Kidney tubule cell (primary cell): ENCODE measurements at places on chromosomes 13 and 19.
A peak's percentile ranks its signal among the peaks of the same experiment; 100 is the strongest.

DNA sequence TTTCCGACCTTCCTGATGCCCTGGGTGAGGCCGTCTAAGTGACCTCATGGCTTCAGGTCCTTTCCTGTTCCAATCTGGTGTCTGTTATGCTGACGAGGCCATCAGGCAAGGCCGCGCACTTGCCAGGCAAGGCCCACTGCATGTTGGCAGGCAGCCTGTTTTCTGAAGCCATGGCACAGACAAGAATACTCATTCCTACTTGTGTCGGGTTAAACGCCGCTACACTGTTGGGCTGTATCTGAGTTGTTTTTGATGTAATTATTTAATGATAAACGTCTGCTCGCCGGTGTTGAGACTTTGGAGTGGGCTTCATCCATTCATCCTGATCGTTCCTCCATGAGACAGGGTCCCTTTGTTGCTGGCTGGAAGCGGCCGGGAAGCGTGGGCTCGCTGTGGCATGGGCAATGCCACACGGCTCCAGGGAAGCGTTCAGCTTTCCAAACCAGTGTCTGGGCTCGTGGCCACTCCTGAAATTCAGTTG is 92.1 kb downstream of the ATP11A start:
- peak; percentile 49 for DNase-seq

DNA sequence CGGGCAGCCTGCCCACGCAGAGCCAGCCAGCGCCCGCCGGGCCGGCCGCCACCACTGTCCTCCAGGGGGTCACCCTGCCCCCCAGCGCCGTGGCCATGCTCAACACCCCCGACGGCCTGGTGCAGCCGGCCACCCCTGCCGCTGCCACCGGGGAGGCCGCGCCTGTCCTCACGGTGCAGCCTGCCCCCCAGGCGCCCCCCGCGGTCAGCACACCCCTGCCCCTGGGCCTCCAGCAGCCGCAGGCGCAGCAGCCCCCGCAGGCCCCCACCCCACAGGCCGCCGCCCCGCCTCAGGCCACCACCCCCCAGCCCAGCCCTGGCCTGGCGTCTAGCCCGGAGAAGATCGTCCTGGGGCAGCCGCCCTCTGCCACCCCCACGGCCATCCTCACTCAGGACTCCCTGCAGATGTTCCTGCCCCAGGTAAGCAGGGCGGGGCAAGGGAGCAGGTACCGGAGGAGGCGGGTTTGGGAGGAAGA is 32.3 kb upstream of the EHD2 start:
- no peak for DNase-seq

GRCh38 chr13:79281339-79281747 is 124.7 kb downstream of the RBM26 start:
- no peak for DNase-seq

DNA sequence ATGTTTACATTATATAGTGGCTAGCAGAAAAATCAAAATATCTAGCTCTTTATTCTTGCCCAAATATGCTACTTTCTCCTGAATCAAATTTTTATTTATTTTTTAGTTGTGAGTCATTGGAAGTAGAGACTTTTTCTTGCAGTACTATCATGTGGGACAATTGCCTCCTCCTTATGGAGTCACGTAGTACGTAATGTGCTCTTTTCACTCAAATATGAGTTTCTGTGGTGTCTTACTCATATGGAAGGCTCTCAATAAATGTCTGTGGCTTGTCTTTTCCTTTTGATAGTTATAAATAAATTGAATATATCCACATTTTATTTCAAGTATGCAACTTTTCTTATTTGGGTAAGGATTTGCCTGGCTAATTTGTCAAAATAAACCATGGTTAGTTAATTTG is 1411.0 kb upstream of the SLC10A2 start:
- no peak for DNase-seq

DNA sequence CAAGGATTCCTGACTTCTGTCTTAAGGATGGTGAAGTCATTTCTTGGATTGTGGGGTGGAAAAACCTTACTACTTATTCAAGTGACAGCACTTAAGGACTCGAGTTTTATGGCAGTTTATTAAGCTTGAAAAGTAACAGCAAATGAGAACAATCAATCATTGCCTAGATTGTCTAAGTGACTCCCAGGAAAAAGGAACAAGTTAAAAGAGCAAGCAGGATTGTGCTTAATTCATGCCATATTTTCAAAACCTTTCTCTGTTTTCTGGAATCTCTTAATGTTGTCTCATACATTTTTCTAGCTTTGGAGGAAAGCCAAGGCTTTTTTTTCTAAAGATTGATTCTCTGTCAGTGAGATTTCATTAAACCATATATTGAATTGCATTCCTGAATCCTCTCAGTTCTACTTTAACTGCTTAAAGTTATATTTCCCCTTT is 236.2 kb upstream of the HTR2A start:
- no peak for DNase-seq

DNA sequence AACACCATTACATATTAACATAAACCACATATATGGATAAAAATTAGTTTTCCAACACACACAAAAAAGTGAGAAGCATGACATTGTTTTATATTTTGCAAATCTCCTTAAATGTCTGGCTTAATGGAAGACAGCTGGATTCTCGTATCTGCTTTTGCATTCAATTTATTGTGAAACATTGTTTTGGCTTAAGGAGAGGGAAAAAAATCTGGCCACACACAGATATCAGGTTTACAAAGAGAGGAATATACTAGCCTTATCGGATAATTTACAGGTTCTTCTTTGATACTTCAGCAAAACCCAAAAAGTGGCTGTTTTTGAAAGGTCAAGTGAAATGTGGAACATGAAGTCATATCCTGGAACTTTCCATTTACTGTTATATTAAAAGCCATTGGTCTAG is 523.5 kb upstream of the ARGLU1 start:
- no peak for DNase-seq

DNA sequence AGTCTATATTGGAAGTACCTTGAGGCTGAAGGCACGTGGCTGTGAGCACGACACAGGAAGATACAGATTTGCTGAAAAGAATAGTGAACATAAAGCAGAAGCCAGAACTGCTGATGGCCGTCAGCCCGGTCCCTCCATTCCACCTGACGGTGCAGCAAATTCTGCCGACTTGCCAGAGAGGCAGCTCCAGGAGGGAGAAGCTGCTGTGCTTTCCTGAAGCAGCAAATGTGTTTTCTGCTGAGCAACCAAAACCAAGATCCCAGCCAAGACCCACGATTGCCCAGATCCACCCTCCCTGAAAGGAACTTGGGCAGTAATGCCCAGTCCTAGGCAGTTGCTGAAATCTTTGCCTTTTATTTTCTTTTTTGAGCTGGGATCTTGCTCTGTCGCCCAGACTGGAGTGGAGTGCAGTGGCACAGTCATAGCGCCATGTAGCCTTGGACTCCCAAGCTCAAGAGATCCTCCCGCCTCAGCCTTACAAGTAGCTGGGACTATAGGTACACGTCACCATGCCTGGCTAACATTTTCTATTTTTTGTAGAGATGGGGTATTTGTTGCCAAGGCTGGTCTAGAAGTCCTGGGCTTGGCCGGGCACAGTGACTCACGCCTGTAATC is 7.0 kb upstream of the RCN3 start:
- DNase-seq = no peak

- no peak for DNase-seq
Measured at GRCh38 chr13:54394085-54394700, 1365.6 kb downstream of the OLFM4 start.

DNA sequence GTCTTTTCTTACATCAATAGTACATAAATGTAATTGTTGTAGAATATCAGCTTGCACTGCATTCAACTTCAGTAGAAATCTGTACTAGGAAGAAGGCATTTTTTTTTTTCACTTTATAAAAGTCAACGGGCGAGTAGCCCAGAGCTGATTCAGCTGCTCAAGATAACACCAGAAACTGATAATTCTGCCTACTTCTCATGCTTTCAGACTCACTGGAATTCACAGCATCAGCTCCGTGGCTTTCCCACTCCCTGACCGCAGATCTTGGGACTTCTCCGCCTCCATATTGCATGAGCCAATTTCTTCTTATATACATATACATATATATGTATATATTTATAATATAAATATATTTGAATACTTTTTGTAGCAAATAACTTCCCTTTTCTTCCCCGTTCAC is 263.1 kb upstream of the RXFP2 start:
- no peak for DNase-seq

- peak; percentile 18 for DNase-seq
Measured at GRCh38 chr19:39874404-39874803, 28.2 kb upstream of the FBL start.

GRCh38 chr19:40357640-40358039 is 9.1 kb downstream of the PLD3 start:
- DNase-seq = no peak

GRCh38 chr19:1064661-1065605 is 2.0 kb upstream of the ARHGAP45 start:
- DNase-seq = peak; percentile 71

GRCh38 chr19:45785097-45785496 is 2.8 kb upstream of the DMPK start:
- no peak for DNase-seq

- DNase-seq = no peak
Measured at GRCh38 chr19:22901431-22902130, 69.5 kb downstream of the ZNF723 start.

DNA sequence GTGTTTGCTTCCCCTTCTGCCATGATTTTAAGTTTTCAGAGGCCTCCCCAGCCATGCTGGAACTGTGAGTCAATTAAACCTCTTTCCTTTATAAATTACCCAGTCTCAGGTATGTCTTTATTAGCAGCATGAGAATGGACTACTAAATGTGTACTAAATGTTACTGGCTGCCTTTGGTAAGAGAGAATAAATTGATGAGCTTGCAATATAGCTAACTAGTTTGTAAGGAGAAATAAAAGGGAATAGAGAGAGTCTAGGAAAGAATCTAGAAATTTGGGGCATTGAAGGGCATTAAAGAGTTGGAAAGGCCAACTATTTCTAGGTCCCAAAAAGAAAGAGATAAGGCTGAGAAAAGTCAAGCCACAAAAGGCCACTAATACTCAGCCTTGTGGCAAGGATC is 5.5 kb upstream of the SOHLH2 start:
- no peak for DNase-seq

- no peak for DNase-seq
Measured at GRCh38 chr13:51794964-51795363, 9.0 kb downstream of the DHRS12 start.

DNA sequence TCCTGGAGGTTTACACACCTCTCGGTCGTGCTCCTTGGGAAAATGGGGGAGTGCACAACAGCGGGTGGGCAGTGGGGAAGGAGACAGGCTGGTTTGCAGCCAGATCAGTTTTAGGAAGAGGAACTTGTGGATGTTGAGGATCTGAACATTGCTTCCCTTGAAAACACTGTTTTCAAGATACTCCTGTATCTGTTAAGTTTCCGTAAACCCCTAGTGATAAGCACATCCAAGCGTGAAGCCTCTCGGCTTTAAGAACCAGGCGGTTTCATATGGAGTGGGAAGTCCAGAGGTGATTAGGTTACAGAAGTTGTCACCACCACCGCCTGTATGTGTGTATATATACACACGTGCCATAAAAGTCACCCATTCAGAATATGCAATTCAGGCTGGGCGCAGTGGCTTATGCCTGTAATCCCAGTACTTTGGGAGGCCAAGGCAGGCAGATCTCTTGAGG is 47.4 kb downstream of the SIPA1L3 start:
- no peak for DNase-seq

DNA sequence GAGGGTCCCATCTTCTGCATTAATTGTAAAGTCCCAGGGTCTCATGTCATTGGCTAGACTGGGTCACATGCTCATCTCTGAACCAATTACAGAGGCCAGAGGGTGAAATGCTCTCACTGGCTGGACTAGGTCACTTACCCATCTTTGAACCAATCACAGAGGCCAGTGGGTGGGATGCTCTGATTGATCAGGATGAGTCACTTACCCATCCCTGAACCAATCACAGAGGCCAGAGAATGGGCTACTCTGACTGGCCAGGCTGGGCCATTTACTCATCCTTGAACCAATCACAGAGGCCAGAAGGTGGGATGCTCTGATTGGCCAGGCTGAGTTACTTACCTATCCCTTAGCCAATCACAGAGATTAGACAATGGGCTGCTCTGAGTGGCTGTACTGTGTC is 5.3 kb downstream of the MISP start:
- DNase-seq = peak; percentile 72

DNA sequence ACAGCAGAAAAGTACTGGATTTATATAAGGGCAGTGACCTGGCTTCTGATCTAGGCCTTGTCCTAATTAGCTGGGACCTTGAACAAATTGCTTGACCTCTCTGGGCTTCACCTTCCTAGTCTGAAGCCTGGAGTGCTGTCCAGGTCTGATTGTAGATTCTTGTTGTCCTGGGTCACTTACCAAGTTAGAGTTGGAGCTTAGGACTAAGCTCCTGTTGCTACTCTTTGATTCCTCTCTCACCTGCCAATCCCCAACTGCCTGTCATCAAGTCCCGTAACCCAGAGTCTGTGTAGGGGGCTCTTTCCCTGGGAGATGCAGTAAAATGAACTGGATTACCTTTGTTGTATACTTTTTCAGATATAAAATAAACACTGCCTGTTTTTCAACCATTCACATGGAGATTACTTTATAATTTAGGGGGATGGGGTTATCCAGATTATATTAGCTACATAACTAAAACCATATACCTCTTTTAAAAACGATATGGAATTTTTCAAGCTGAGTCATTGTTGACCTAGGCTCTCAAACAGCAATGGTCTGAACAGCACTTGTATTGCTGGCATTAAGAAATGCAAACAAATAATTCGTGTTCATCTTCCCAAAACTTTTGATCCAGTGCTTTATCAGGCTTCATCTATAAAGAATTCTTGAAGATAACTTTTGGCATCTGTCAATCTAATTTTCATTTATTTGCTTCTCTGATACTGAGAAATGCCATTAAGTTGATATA is 5.8 kb downstream of the ARHGAP35 start:
- no peak for DNase-seq

- peak; percentile 8 for DNase-seq
Measured at GRCh38 chr13:38530492-38530891, 156.4 kb upstream of the FREM2 start.

DNA sequence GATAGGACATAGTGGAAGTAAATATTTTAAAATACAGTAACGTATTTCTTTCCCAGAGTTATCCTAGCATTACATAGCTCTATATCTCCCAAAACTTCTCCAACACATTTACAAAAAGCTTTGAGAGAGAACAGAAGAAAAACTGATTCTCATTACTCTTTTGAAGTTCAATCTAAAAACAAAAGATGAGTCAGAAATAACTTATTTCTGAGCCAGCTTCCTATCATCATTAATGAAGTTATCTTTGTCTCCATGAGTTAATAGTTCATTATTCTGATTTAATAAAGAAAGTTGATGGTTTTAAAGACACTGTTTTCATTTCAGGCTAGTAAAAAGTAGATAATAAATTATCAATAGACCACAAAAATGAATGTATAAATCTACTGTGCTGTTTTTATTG is 446.7 kb upstream of the SPRY2 start:
- no peak for DNase-seq
